Prostate gland (tissue), 2 donors: ENCODE measurements at places on chromosomes 1 and 21. TPM values are rescaled to one million over a fixed set of nuclear protein-coding genes. Genes with fewer than 3 reads are reported as not detected.

- H3K27ac ChIP-seq = peak overlapping the region; percentile 24
- H3K4me3 ChIP-seq = no peak overlapping the region
- no peaks in the 10 kb centered on the region for H3K4me1 ChIP-seq
- DNase-seq = peak; percentile 89
- no peaks in the 10 kb centered on the region for H3K27me3 ChIP-seq
- no peaks in the 10 kb centered on the region for H3K36me3 ChIP-seq
Measured at GRCh38 chr1:153572569-153573015, 6.9 kb upstream of the S100A2 start.

DNA sequence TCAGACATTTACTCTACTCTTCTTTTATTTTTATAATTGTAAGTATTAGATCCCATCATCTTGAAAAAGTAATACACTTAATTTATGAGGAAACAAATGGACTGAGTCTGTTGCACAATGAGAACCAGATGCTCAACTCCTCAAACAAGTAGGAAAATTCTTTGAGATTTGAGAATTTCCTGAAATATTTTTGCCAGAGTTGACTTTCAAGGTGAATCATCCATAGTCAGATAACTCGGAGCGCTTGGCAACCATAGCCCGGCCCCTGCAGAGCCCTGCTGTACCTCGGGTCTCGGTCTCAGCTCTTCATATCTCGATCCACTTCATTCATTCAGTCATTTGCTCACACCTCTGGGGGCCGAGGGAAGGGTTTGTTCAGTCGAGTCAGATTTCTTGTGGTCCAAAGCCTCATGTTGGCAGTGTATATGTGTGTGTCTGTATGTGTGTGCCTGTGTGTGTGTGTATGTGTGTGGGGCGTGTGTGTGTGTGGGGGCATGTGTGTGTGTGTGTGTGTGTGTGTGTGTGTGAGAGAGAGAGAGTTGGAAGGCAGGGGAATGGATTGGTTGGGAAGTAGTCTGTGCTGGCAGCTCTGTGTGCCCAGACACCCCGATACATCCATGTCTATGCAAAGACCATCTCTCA, 18.1 kb upstream of the PCP4 start:
- no peaks in the 10 kb centered on the region for H3K27me3 ChIP-seq
- no peak overlapping the region for H3K4me3 ChIP-seq
- H3K27ac ChIP-seq = no peak overlapping the region
- H3K4me1 ChIP-seq = no peaks in the 10 kb centered on the region
- DNase-seq = no peak

DNA sequence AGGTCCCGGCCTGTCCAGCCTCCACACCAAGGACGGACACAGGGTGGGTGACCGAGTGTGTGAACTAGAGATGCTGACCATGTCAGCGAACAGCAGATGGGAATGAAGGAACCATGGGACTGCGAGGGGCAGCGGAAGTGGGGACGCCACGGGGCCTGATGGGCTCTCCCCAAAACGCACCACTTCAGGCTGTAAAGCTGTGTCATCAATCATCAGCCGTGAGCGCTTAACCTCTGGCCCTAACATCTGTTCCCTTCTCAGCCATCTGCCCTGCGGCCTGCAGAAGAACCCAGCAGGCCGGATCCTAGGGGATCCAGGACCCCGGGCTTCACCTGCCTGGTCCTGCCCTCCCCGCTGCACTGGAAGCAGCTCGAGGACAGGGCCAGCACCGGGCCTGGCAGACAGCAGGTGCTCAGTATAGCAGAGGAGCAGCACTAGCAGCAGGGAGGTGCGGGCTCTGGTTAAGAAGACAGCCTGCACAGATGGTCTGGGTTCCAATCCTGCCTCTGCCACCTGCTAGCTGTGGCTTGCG, 58.7 kb downstream of the DMRTB1 start:
- H3K4me1 ChIP-seq = no peaks in the 10 kb centered on the region
- no peak overlapping the region for H3K4me3 ChIP-seq
- no peak for DNase-seq
- no peaks in the 10 kb centered on the region for H3K27me3 ChIP-seq
- no peaks in the 10 kb centered on the region for H3K36me3 ChIP-seq
- no peak overlapping the region for H3K27ac ChIP-seq

DNA sequence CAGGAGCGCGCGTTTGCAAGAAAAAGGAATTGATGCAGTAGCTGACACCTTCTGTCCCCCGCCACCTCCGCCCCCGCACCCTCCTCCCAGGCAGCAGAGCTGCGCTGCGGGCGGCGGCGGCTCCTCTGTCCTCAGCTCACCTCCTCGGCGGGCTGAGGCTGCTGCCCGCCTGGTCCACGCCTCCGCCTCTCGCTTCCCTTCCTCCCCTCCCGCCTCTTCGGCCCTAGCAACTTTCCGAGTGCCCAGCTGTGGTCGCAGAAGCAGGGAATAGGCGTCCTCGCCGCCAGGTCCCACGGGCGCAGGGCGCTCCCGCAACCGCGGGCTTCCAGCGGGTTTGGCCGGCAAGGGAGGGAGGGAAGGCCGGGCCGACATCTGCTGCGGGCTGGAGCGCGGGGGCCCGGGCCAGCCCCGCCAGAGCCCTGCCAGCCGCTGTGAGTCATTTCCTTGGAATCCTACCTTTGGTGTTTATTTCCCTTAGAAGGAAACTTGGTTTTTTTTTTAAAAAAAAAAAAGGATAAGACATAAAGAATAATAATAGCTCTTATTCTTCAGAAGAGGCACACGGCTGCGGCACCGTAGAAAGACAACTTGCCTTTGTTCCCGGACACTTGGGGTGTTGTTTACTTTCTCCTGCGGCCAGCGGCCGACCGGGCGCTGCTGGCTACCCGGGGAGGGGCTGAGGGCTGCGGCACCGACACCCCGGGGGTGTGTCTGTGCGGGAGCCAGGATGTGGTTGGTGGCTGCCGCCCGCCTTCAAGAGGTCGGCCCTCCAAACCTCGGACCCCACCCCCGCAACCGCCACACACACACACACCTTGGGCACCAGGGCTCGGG, 1.1 kb downstream of the SERTAD4 start:
- peak overlapping the region; percentile 46 for H3K4me3 ChIP-seq
- no peaks in the 10 kb centered on the region for H3K4me1 ChIP-seq
- peak; percentile 45 for DNase-seq
- no peaks in the 10 kb centered on the region for H3K36me3 ChIP-seq

GRCh38 chr1:116852910-116853309, 56.8 kb upstream of the PTGFRN start:
- no peaks in the 10 kb centered on the region for H3K27me3 ChIP-seq
- DNase-seq = no peak
- H3K4me3 ChIP-seq = no peak overlapping the region
- no peaks in the 10 kb centered on the region for H3K36me3 ChIP-seq
- H3K4me1 ChIP-seq = no peaks in the 10 kb centered on the region

DNA sequence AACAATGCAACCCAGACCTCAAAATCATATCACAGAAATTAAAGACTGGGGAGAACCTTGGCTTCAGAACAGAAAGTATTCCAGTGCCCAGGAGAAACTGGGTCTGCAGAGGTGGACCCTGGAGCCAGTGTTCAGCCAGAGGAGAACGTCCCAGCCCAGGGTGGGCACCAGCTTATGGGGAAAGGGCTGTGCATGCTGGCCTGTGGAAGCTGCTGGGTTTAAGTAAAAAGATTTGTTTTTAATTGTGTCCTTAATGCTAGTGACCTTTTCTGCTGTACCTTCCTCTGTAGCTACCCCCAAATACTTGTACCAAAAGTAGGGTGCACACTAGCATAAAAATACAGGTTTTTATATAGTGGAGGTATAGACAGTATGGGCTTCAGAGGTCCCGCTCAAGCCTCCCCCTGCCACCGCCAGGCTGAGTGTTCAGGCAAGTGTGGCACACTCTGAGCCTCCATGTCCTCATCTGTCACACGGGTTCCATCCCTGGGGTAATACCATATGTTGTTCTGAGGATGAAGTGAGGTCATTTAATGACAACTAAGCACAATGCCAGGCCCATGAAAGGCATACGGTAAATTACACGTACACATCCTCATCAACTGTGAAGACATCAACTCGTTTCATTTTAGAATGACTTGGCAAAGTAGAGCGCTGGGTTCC, 47.0 kb downstream of the SLC37A1 start:
- H3K4me3 ChIP-seq = no peak overlapping the region
- peaks cover 2% of the 10 kb centered on the region for H3K4me1 ChIP-seq

- no peak for DNase-seq
- H3K27me3 ChIP-seq = no peaks in the 10 kb centered on the region
- H3K4me1 ChIP-seq = peaks cover 3% of the 10 kb centered on the region
- peak overlapping the region; percentile 74 for H3K4me3 ChIP-seq
Measured at GRCh38 chr1:28735961-28736449, 735 bp upstream of the YTHDF2 start.

ERRFI1 gene
- total RNA-seq = 60.4 TPM

IGFN1 gene
- 6.7 TPM for total RNA-seq

HES3 gene
- total RNA-seq = not detected

ANKRD65 gene
- total RNA-seq = 34.9 TPM

LCE1C gene
- not detected for total RNA-seq

TNFRSF4 gene
- total RNA-seq = 0.50 TPM

IL10 gene
- total RNA-seq = not detected
